Left lung (tissue), 14 donors: ENCODE measurements at places on chromosomes 7 and 10. TPM values are rescaled to one million over a fixed set of nuclear protein-coding genes. Genes with fewer than 3 reads are reported as not detected.

The RASA4B gene
- polyA plus RNA-seq = 5.1 TPM

The C7orf33 gene
- not detected for polyA plus RNA-seq

The GSAP gene
- polyA plus RNA-seq = 42.1 TPM

The ZNF518A gene
- polyA plus RNA-seq = 49.9 TPM

The CRHR2 gene
- 0.31 TPM for polyA plus RNA-seq

The RASSF4 gene
- polyA plus RNA-seq = 21.3 TPM

The ASB15 gene
- polyA plus RNA-seq = not detected

The ANKRD1 gene
- 0.11 TPM for polyA plus RNA-seq

The VWA2 gene
- 29.2 TPM for polyA plus RNA-seq

The KCNH2 gene
- polyA plus RNA-seq = 4.2 TPM

The CYP26C1 gene
- polyA plus RNA-seq = 0.18 TPM
